ENCODE measurements at places on chromosomes 7 and 10. TPM values are rescaled to one million over a fixed set of nuclear protein-coding genes. Genes with fewer than 3 reads are reported as not detected.
A peak's percentile ranks its signal among the peaks of the same experiment; 100 is the strongest.

Gene GLCCI1
- polyA plus RNA-seq = 0.98 TPM

Gene PPA1
- polyA plus RNA-seq = 110 TPM

DNA sequence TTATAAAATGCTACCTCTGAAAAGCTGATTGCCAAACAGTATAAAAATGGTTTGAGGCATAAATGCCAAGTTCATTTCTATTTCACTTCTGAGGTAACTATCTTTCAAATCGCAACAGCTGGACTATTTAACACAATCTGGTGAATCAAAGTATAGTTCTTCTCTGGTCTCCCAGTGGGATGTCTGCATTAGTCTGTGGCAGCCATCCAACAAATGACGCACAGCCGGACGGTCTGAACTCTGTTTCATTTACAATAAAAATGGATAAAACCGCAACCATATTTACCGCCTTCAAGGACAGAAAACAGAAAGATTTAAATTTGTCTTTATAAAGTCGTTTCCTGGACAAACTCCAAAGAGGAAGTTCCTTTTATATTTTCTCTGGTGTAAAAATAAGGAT lies 41.9 kb downstream of the ENO4 start:
- H3K27me3 ChIP-seq = no peaks in the 10 kb centered on the region
- H3K36me3 ChIP-seq = no peaks in the 10 kb centered on the region
- H3K27ac ChIP-seq = no peak overlapping the region
- H3K4me1 ChIP-seq = peaks cover 7% of the 10 kb centered on the region

DNA sequence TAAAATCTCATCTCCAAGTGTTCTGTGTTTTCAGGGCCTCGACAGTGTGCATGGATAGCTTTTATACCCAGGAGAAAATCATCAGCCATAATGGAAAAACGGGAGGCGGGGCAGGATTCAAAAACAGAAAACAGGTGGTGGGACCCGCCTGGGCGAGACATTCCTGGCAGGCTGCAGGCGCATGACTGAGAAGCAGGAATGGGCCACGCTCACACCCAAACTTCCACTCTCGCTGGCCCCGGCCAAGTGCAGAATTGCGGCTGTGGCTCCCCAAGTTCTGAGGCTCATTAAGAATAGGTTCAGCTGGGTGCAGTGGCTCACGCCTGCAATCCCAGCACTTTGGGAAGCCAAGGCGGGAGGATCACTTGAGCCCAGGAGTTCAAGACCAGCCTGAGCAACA lies 60.6 kb downstream of the C10orf143 start:
- no peaks in the 10 kb centered on the region for H3K4me1 ChIP-seq
- H3K27ac ChIP-seq = no peak overlapping the region
- H3K36me3 ChIP-seq = no peaks in the 10 kb centered on the region
- no peak for DNase-seq
- H3K4me3 ChIP-seq = no peak overlapping the region

- H3K4me3 ChIP-seq = no peak overlapping the region
- no peaks in the 10 kb centered on the region for H3K27me3 ChIP-seq
- H3K27ac ChIP-seq = no peak overlapping the region
- no peaks in the 10 kb centered on the region for H3K4me1 ChIP-seq
Measured at GRCh38 chr7:150781103-150781502, 19.1 kb downstream of the TMEM176B start.

DNA sequence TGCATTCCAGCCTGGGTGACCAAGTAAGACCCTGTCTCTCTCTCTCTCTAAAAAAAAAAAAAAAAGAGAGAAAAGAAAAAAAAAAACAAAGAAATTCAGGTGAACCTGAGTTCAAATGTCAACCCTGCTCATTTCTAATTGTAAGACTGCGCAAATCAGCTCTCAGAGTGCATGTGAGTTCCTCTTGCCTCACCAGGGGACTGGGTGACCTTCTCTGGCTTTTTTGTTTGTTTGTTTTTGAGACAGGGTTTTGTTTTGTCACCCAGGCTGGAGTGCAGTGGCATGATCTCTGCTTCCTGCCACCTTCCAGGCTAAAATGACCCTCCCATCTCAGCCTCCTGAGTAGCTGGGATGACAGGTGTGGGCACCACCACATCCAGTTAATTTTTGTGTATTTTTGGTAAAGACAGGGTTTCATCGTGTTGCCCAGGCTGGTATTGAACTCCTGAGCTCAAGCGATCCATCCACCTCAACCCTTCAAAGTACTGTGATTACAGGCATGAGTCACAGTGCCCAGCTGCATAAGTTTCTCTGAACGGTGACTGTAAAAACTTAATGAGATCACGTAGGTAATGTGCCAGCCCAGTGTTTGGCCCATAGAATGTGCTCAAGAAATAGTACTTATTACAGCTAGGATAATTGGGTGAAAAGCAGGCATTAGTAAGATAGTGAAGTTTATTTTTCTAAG lies 45.3 kb upstream of the BAMBI start:
- peaks cover 19% of the 10 kb centered on the region for H3K27me3 ChIP-seq
- no peaks in the 10 kb centered on the region for H3K36me3 ChIP-seq
- H3K27ac ChIP-seq = no peak overlapping the region
- H3K4me1 ChIP-seq = peaks cover 5% of the 10 kb centered on the region
- no peak overlapping the region for H3K4me3 ChIP-seq
- DNase-seq = peak; percentile 31

DNA sequence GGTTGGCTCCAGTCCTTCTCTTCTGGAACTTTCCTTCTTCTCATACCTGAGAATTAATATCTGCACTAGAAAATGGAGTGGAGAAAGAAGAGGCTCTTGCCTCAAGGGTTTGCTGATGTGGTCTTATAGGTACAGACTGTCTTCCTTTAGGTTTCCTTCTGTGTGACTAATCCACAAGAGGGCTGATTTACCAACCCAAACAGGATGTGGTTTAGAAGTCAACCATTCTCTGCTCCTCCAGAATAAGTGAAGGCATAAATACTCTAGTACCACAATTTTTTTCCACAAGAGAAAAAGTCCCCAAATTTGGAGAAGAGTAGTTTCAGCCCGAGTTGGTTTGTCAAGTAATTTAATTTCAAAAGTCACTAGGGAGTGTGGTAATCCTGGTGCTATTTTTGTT lies 85.8 kb downstream of the NRP1 start:
- H3K4me3 ChIP-seq = no peak overlapping the region
- H3K36me3 ChIP-seq = peaks cover 67% of the 10 kb centered on the region
- H3K27me3 ChIP-seq = no peaks in the 10 kb centered on the region
- DNase-seq = peak; percentile 87

DNA sequence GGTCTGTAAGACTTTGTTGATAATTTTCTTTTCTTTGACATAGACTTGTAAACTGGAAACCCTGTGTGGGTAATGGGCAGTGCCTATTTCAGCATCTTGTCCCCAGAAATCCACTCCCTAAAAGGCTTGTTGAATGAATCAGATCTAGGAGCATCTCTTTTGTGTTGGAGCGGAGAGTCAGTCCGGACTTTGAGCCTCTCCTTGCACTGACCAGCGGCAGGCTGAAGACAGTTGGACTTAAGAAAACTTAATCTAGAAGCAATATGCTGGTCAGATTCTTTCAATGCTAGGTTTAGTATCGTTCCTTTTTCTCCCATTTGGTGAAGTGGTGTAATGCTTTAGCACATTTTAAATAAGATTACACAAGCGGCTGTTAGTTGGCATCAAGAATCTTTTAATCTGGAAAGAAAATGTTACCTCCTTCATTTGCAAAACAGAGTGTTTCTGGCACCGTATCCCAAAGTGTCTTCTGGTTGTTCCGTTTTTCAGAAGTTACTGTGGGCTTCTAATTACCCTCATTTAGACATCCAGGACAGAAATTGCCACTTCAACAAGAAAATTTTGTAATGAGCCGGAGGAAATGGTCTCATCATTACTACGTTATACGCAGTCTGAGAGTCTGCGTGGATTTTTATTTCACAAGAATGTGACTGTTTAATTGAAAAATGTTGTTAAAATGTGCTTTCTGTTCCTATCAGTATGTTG lies 74.7 kb downstream of the CUX1 start:
- H3K27me3 ChIP-seq = no peaks in the 10 kb centered on the region
- peak overlapping the region; percentile 61 for H3K27ac ChIP-seq
- no peaks in the 10 kb centered on the region for H3K36me3 ChIP-seq
- peak; percentile 65 for DNase-seq
- peaks cover 10% of the 10 kb centered on the region for H3K4me1 ChIP-seq
- no peak overlapping the region for H3K4me3 ChIP-seq

DNA sequence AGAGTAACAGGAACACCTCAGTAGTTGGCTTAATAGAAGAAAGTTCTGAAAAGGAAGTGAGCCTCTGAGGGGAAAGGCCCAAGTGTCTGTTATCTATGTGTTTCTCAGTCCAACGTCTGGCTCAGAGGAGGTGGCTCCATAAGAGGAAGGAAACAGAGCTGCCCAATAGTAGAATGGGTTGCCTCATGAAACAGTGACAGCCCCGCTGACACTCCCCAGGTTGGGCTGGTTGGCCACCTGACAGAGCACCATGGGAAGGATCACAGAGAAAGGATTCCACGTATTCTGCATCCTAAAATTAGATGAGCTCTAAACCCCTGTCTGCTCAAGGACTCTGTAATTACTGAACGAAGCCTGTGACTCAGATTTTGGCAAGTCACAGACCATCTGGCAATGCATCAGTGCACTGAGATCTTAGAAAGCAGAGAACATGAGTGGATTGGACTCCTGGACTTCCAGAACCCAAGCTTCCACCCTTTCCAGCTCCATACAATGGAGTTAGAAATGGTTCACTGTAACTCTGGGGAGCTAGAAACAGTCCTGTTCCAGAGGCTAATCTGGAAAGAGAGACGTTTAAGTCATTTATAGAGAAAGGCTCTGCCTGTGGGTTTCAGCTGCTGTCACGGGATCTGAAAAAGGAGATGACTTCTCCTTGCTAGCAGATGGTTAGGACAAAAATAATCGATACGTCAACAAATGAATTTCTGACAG lies 2.9 kb downstream of the PKD2L1 start:
- H3K27ac ChIP-seq = no peak overlapping the region
- H3K36me3 ChIP-seq = no peaks in the 10 kb centered on the region
- H3K4me3 ChIP-seq = no peak overlapping the region
- DNase-seq = peak; percentile 72
- H3K4me1 ChIP-seq = peaks cover 7% of the 10 kb centered on the region
- H3K27me3 ChIP-seq = peaks cover 62% of the 10 kb centered on the region

- H3K4me1 ChIP-seq = peaks cover 6% of the 10 kb centered on the region
- peak; percentile 49 for DNase-seq
- no peaks in the 10 kb centered on the region for H3K36me3 ChIP-seq
- H3K27me3 ChIP-seq = no peaks in the 10 kb centered on the region
- H3K4me3 ChIP-seq = peak overlapping the region; percentile 82
- peak overlapping the region; percentile 66 for H3K27ac ChIP-seq
Measured at GRCh38 chr7:6106140-6106904, 75.1 kb downstream of the ANKRD61 start.

DNA sequence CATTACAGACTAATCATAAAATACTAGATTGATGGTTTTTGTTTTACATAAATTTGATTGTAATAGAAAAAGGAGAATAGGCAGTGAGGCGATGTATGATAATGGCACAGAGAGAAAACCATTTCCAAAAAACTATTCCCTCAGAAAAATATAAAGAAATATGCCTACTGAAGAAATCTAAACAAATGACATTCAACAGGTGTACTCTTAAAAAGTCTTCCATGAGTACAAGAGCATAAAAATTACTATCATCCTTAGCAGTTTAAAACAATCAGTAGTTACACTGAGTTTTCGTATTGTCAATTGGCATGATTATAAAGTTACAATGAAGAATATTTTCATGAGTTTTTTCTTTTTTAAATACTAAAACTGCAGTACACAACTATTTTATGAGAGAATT lies 75.0 kb downstream of the ARHGAP12 start:
- DNase-seq = no peak
- no peaks in the 10 kb centered on the region for H3K36me3 ChIP-seq
- no peak overlapping the region for H3K27ac ChIP-seq
- H3K27me3 ChIP-seq = no peaks in the 10 kb centered on the region
- no peaks in the 10 kb centered on the region for H3K4me1 ChIP-seq

DNA sequence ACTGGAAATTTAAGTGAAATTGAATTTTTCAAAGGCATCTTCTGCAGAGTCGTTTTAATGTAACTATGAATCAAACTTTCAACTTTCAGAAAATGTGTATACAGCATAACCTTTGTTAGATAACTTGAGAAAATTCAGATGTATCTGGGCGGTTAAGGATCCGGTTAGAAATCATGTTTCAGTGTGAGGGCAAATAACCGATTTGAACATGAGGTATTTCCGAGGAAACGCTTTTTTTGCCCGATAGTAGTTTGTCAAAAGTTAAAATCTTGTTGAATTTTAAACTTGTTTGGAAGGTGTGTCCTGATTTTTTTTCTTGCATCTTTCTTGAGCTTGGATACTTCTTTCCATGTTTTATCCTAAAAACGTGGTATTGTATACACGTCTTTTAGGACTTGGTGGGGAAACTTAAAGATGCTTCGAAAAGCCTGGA lies 1.3 kb upstream of the BMI1 start:
- peak overlapping the region; percentile 72 for H3K4me3 ChIP-seq
- peaks cover 46% of the 10 kb centered on the region for H3K4me1 ChIP-seq
- H3K27me3 ChIP-seq = 0 out of 2 replicates have a peak, but pooled peaks cover 5% of the 10 kb centered on the region
- no peaks in the 10 kb centered on the region for H3K36me3 ChIP-seq
- H3K27ac ChIP-seq = peak overlapping the region; percentile 71
- DNase-seq = no peak

GRCh38 chr7:100896732-100897608 lies 1.3 kb upstream of the ACHE start:
- H3K36me3 ChIP-seq = no peaks in the 10 kb centered on the region
- DNase-seq = peak; percentile 55
- no peaks in the 10 kb centered on the region for H3K4me1 ChIP-seq

GRCh38 chr7:142754681-142755575 lies 5.7 kb downstream of the PRSS1 start:
- no peaks in the 10 kb centered on the region for H3K4me1 ChIP-seq
- no peak overlapping the region for H3K27ac ChIP-seq
- H3K4me3 ChIP-seq = no peak overlapping the region
- no peaks in the 10 kb centered on the region for H3K36me3 ChIP-seq
- no peaks in the 10 kb centered on the region for H3K27me3 ChIP-seq

DNA sequence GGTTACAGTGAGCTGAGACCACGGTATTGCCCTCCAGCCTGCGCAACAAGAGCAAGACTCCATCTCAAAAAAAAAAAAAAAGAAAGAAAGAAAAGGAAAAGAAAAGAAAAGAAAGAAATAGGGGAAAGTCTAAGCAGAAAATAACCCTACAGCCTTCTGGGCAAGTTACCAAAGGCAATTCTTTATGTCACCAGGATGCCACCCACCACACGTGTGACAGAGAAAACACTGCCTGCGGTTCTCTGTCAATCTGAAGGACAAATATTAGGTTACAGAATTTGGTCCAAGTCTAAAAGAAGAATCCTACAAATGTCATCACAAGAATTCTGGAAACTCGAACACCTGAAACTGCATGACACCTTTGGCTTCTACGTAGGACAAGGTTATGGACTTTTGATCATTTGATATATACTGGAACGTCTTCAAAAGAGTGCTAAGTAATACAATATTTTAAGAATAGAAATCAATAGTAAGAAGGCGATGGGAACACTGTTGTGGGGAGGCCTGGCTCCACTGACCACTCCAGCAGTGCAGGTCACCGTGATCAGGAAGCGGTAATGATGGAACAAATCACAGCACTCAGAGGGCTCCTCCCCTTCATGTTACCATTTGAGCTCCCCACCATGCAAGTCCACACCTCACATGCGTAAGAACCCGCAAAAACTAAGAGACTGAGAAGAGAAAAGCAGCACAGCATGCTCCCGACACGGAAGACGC lies 75.8 kb downstream of the MAD1L1 start:
- peaks cover 20% of the 10 kb centered on the region for H3K4me1 ChIP-seq
- H3K36me3 ChIP-seq = no peaks in the 10 kb centered on the region
- no peak overlapping the region for H3K4me3 ChIP-seq
- DNase-seq = peak; percentile 8

GRCh38 chr7:66150471-66150870 lies 35.8 kb downstream of the CRCP start:
- H3K36me3 ChIP-seq = peaks cover 23% of the 10 kb centered on the region
- peaks cover 66% of the 10 kb centered on the region for H3K4me1 ChIP-seq
- H3K27ac ChIP-seq = peak overlapping the region; percentile 82
- H3K4me3 ChIP-seq = 0 out of 2 replicates have a peak overlapping the region, but pooled peaks have one; percentile 17
